ENCODE measurements at places on chromosomes 6 and 20.

GRCh38 chr6:19052219-19052618 is 665.1 kb downstream of the RNF144B start:
- ATAC-seq = no peak

- no peak for ATAC-seq
Measured at GRCh38 chr6:143746202-143747119, 68.7 kb downstream of the PHACTR2 start.

DNA sequence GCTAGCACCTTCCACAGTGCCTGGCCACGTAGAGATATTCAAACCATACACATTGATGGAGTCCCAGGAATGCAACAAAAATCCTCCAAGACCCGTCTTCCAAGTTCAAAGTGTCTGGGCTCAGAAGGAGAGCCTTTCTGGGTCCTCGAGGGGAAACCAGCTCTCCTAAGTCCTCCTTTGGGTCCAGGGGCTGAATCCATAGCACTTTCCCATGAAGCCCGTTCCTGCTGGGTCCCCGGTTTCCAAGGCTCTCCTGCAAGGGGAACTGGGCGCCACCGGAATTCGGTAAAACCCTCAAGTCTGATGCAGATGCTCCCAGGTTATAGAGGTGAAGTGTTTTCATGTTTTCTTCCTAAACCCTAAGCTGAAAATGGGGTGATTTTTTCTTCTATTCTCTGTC is 101.2 kb upstream of the SNX9 start:
- ATAC-seq = no peak

- ATAC-seq = no peak
Measured at GRCh38 chr6:166904101-166904746, 52.1 kb downstream of the RNASET2 start.

DNA sequence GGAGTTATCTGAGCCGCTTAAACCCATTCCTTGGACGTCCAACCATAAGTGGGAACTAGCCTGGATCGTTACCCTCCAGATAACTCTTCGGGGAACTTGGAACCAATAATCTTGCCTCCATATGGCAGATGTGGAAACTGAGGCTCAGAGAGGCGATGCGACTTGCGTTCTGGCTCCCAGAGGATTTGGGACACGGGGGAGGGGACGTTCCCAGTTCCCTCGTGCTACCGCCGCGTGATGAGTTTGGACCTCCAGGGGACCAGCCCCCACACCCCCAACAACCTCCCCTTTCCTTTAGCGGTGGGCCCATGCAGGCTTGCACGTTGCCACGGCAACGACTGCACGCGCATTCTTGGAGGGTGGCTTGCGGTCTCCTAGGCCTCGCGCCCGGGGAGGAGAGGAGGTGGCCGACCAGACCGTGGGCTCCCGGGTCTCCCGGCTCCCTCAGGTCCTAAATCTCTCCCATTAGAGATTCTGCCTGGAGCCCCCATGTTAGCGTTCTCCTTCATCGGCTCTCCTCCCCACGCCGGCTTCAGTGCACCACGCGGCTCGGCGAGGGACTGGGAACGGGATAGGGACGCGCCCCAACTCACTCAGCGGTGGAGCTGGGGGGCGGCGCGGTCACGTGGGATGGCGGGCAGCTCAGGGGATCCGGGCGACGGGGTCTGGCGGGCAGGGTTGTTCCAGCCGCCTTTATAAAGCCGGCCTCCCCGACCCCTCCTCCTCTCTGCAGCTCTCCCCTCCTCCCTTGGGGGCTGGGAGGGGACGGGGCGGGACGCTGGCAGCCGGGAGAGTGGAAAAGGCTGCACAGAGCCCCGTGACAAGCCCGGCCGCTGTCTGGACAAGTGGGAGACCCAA is at the start of gene PLTP:
Gene PLTP (minus strand): TSS at position 670 of the 858 bp plus-strand sequence. CDS start 703 bp downstream, outside the sequence.
- ATAC-seq = peak; percentile 59

DNA sequence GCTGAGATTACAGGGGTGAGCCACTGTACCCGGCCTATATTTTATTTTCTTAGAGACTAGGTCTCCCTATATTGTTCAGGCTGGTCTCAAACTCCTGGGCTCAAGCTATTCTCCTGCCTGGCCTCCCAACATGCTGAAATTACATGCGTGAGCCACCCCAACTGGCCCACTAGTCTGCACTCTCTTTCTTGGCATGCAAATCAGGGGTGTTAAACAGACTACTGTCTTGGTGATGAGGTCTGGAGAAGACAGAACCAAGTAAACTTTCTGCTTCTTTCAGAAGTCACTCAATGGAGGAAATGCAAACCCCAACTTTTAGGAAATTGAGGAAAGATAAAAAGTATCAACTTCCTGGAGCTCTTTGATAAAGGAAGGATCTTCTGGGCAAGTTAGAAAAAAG is 8.0 kb upstream of the TUBB2B start:
- no peak for ATAC-seq
